Brain (organoid and tissue), 16 donors: ENCODE measurements at places on chromosomes 11 and 22.

GRCh38 chr22:42560781-42561180 is 7.0 kb downstream of the SERHL2 start:
- DNase-seq, result no peak

DNA sequence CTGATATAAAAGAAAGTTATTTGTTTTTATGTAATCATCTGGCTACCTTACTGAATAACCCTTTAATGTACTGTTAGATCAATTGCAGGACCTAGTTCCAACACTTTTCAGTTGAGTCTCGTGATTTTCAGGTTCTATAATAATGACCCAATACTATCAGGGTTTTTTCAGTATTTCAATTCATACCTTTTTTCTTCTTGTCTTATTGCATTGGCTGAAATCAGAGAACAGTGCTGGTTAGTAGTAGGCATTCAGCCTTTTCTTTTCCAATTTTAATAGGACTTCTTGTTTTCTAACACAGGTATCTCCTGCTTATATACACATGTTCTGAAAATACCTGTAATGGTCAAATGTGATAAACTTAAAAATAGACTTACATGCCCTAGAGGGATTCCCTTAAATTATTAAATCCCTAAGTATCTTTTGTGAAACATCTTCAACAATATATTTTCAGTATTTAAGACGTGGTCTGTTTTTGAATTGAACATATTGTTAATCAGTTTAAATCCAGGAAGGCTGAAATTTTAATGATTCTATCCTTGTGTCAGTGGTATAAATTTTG is 13.6 kb downstream of the ZC3H12C start:
- no peak for DNase-seq

GRCh38 chr11:69716891-69717747 is 13.3 kb upstream of the FGF19 start:
- no peak for DNase-seq

DNA sequence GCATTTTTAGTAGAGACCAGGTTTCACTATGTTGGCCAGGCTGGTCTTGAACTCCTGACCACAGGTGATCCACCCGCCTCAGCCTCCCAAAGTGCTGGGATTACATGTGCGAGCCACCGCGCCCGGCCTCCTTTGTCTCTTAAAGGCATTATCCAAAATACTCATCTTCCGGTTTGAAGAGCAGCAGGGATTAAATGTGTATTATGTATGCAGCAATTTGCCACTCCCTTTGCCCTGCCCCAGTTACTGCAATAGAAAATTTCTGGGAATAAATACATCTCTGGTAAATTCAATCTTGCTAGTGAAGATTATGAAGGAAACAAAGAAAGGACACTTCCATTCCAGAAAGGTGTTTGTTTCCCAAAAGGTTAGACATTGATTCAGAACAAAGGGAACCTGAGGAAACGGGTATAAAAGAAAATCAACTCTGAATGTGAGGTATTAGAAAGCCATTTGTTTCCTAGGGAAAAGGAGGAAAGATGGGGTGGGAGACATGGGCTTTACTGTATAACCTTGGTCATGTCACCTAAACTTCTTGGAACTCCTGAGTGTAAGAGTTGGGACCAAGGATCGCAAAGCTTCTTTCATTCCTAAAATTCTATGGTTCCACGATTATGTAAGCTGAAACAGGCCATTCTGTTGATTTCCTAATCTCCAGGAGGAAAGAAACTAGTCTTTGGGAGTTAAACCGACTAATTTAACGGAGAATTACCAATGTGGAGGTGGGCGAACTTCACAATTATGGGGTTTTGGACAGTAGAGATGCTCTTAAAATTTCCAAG is 959 bp upstream of the HIPK3 start:
- no peak for DNase-seq

GRCh38 chr11:11207428-11207827 is 145.6 kb downstream of the CSNK2A3 start:
- DNase-seq, result no peak

DNA sequence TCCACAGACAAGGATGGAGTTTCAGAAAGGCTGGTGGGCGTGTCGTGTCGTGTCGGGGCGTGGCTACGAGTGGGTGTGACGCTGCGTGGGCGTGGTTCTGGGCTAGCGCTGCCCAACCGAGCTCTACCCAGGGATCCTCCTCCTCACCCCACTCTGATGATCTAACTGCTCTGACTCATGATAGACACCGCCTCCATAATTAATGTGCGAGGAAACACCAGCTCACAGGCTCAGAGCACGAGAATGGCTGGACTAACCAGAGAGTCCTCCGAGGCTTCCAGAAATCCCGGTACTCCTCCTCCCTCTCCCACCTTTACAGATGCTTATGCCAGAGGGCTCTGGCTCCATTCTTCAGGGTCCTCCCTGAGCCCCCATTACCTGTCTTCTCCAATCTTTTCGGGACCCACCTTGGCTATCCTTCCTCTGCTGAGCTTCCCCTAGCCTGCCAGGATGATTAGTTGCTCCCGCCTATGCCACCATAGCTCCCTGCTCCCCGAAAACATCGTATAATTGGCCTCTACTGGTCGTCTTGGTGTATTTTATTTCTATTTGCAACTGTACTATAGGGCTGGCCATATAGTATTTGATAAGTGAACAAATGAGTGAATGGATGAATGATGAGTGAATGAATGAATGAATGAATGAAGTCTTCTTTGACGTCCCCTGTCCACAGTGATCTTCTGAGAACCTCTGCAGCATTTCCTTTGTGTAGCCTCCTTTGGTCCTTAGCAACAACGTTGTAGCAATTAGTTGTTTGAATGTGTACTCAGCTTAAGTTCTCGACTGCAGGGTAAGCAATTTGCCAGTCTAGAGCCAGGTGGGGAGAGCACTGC is 21.7 kb downstream of the TMPRSS13 start:
- peak; percentile 88 for DNase-seq

- peak; percentile 46 for DNase-seq
Measured at GRCh38 chr11:68798221-68798813, 43.4 kb downstream of the CPT1A start.

DNA sequence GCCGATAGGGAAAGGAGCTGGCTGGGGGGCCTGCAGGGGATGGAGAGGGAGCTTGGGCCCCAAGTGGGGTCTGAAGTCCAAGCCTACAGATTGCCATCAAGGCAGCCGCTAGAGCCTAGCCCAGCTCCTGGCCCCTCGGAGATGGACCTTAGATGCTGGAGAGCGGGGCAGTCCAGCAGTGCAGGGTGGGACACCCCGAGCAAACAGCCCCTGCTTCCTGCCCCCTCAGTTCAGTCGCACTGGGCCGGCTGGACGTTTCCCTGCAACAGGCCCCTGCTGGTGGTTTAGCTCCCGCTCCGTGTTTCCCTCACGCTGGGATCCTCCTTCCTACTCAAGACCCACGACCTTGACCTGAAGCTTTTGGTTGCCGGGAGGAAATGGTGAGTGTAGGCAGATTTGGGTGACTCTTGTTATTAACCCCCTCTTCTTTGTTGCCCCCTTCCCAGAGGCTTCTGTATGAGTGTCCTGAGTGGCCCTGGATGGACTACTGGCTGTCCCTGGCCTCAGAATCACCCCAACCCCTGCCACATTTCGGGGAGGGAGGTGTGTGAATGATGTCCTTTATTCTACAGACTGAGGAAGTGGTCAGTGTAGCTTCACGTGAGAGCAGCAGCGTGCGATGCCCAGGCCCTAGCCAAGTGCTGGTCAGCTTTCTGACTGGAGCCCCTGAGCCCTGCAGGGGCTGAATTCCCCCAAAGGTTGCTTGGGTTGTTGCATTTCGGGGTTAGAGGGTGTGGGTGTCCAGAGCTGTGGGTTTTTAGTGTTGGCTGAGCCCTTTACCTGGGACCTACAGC is 2.7 kb downstream of the ST3GAL4 start:
- DNase-seq, result no peak

GRCh38 chr11:131688048-131688693 is 317.8 kb downstream of the NTM start:
- DNase-seq, result peak; percentile 86

- DNase-seq, result peak; percentile 93
Measured at GRCh38 chr11:78809931-78810541, 235.4 kb upstream of the NARS2 start.

GRCh38 chr11:85723088-85723487 is 37.1 kb upstream of the CCDC89 start:
- no peak for DNase-seq

DNA sequence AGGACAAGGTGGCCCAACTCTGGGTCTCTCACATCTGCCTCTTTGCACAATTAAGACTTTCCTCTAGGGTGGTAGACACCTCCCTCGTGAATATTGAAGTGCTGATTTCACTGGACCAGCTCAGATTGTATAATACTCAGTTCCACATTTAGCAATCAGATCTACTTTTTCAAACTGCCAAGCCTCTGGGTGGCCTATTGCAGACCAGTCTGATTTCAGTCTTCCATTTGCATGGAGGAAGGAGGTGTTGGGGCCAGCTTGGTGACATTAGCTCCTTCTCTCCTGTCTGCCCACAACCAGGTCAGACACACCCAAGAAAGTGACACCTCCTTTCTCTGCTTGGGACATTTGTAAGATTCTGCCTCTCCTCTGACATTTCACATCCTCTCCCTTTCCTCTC is 78.2 kb downstream of the PPFIBP2 start:
- no peak for DNase-seq

GRCh38 chr11:1920909-1921573 is 1.5 kb downstream of the TNNT3 start:
- DNase-seq, result no peak

DNA sequence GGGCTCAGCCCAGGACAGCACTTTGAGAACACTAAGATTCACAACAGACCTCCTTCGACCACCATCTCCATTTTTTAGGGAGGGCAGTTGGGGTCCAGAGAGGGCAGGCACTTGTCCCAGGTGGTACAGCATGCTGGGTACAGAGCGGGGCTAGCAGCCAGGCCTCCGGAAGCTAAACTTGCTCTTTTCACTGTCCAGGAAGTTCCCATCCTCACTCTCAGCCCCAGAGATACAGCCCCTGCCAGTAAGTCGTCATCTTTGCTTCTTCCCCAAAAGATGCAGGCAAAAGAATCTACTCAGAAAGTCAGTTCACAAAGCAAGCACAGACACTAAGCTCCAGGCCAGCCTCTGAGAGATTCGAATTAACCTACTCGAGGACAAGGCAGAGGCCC is 6.7 kb upstream of the RAB3IL1 start:
- no peak for DNase-seq

GRCh38 chr11:57072640-57073039 is 83.9 kb downstream of the OR5AK2 start:
- no peak for DNase-seq

GRCh38 chr11:106397787-106398501 is 320.5 kb downstream of the AASDHPPT start:
- no peak for DNase-seq

DNA sequence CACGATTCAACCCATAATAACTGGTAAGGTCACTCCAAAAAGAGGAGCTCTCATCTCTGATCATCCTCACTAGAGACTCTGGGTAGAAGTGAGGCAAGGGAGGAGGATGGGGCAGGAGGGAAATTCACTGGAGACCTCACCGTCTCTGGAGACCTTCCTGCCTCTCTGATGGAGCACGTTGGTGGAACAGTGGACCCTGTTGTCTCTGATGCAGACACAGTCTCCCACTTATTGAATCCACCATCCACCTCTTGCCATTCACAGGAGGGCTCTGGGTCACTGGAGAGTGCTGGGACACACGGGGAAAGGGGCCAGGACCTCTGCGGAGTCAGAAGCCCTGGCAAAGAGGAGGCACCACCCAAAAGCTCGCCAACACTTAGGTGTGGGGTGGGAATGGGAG is 137.6 kb upstream of the SEZ6L start:
- no peak for DNase-seq

DNA sequence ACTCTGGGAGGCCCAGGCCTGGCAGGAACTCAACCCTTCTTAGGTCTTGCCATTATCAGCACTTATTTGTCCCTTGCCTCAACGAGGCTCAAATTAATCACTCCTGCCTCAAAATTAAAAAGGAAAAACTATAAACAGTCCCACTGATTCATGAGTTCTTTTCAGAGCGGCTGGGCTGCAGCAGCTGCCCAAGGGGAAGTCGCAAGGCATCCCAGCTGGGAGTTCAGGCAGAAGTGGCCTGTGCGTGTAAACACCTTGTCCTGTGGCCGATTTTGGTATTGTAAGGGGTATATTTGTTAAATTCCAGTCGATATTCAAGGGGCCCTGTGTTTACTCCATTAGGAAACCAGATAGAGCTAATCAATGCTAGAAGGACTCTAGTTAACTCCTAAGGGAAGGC is 213.9 kb upstream of the CADM1 start:
- DNase-seq, result no peak

DNA sequence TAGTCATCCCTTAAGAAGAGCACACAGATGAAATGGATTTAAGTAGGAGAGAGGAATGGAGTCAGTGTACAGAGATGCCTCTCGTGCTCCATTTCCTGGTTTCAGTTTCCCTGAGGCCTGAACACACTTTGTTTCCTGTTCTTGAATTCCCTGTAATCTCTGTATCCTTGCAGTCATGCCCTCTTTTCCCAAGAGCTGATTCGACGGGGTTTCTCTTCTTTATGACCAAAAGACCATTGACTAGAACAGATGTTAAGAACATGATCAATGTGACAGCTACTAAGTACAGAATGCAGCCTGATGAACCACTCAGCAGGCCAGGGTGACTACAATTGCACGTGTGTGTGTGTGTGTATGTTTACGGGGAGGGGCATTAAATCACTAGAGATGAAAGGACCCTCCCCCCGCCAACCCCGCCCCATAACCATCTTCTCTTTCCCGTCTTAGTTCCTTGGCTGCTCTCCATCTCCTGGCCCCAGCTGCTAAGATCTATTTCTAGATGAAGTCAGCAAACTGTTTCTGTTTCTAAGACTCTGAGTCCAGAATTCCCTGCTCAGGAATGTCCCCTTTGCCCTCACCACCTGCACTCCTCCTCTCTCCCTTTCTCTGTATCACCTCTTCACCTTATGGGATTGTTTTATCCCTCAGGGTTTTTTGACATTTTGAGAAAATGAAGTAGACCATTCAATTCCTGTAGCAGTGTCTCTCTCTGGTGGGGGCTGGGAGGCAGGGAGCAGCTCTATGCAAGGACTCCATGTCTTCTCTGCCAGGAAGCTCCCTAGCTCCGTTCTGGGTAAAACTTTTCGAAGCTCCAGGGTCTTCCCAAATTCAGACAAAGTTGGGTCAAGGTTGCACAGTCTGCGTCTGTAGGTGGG is 26.0 kb downstream of the SLC22A6 start:
- DNase-seq, result peak; percentile 55

GRCh38 chr11:45366619-45367190 is 80.6 kb upstream of the SYT13 start:
- peak; percentile 83 for DNase-seq

DNA sequence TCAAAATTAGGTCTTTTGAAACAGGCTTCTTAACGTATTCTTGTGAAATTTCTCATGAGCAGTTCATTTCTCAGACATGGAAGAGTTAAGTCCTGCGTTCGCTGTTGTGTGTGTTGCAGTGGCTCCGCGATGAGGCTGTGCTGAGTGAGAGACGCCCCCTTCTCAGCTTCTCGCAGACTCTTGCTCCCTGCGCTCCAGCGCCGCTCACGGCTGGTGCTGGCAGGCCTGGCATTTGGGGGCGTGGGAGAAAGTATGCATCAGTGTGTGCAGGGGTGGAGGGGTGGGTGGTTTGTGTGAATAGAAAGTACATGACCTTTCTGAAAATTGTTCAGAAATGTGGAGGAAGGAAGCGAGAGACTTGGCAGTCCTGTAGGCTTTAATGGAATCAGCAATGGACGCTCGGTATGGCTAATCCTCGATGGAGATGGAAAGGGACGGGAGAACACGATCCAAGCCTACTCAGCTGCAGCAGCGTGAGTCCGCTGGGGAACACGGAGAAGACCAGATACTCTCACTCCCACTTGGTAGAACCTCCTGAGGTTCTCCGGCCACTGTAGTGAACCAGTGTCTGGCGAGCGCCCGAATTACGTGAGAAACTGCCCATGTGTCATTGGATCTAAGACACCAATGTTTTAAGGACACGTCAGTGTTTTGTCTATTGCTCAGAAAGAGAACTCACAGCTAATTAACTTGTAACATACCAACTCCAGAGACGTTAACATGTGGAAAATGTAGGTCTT is 5.9 kb downstream of the TAB1 start:
- peak; percentile 82 for DNase-seq
